ENCODE measurements at places on chromosomes 16 and 17. TPM values are rescaled to one million over a fixed set of nuclear protein-coding genes. Genes with fewer than 3 reads are reported as not detected.
A peak's percentile ranks its signal among the peaks of the same experiment; 100 is the strongest.

DNA sequence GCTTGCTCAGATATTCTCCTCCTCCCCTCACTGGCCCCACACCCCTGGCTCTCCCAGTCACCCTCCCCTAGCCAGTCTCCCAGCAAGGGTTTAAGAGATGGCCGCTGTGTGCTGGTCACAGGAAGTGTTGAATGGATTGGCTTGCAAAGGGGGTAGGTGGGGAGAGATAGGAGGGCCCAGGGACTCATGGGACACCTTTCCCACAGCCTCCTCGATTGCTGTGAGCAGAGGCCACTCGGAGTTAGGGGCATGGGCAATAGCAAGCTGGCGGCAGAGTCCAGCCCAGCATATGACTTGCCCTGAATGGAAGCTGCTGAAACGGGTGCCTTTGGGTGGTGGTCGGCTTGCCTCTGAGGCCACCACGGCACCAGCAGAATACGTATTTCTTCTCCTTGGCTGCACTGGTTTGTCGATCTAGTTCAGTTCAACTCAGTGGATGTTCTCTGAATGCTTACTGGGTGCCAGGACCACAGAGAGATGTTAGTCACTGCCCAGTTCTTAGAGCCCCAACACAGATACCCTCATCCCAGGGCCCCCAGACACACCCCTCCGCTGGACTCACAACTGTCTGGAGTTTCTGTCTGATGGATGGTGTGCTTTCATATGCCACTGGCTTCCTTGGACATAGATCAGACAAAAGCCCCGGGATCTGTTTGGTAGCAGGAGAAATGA is 6.0 kb downstream of the WFIKKN2 start:
- H3K4me1 ChIP-seq, result peaks cover 22% of the 10 kb centered on the region
- no peak overlapping the region for H3K27ac ChIP-seq
- H3K4me3 ChIP-seq, result no peak overlapping the region
- H3K36me3 ChIP-seq, result no peaks in the 10 kb centered on the region
- no peaks in the 10 kb centered on the region for H3K27me3 ChIP-seq

DNA sequence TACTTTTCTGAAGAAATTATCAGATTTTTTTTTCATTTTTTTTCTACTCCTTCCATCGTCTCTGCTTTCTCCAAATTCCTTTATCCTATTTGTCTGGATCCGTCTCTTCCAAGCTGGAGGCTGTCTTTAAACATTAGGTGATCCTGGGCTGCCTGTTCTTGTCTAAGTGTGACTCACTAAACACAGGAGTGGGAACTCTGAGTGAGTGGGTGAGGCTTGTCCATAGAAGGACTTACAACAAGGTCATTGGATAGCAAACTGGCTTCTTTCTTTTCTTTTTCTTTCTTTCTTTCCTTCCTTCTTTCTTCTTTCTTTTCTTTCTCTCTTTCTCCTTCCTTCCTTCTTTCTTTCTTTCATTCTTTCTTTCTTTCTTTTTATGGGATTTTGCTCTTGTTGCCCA is 18.2 kb downstream of the ALOX15 start:
- peaks cover 4% of the 10 kb centered on the region for H3K4me1 ChIP-seq
- DNase-seq, result no peak
- H3K4me3 ChIP-seq, result no peak overlapping the region
- H3K27me3 ChIP-seq, result no peaks in the 10 kb centered on the region
- H3K27ac ChIP-seq, result no peak overlapping the region

MARVELD3 gene
- 20.9 TPM for total RNA-seq

SHPK gene
- 19.6 TPM for total RNA-seq

DNA sequence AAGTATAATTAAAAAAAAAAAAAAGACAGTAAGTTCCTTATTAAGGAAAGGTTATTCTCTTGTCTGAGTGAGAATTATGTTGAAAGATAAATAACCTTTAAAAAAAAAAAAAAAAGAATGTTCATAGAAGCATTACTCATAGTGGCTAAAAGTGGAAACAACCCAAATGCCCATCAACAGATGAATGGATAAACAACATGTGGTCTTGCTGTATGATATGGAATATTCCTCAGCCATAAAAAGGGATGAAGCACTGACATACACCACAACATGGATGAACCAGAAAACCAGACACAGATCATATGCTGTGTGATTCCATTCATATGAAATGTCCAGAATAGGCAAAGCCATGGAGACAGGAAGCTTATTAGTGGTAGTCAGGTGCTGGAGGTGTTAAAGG is 9.2 kb upstream of the CCNF start:
- no peak overlapping the region for H3K4me3 ChIP-seq
- DNase-seq, result no peak
- no peak overlapping the region for H3K27ac ChIP-seq
- H3K4me1 ChIP-seq, result peaks cover 7% of the 10 kb centered on the region
- H3K27me3 ChIP-seq, result no peaks in the 10 kb centered on the region

GRCh38 chr16:86707171-86707570 is 128.8 kb downstream of the FOXL1 start:
- H3K4me1 ChIP-seq, result no peaks in the 10 kb centered on the region
- no peak overlapping the region for H3K4me3 ChIP-seq
- H3K27ac ChIP-seq, result no peak overlapping the region
- no peaks in the 10 kb centered on the region for H3K36me3 ChIP-seq
- no peak for DNase-seq
- 0 out of 2 replicates have a peak, but pooled peaks cover 7% of the 10 kb centered on the region for H3K27me3 ChIP-seq

- H3K36me3 ChIP-seq, result no peaks in the 10 kb centered on the region
- peaks cover 9% of the 10 kb centered on the region for H3K4me1 ChIP-seq
- peak; percentile 73 for DNase-seq
- H3K4me3 ChIP-seq, result no peak overlapping the region
- 0 out of 2 replicates have a peak overlapping the region, but pooled peaks have one; percentile 19 for H3K27ac ChIP-seq
These were observed 12.6 kb upstream of the RNF222 start for GRCh38 chr17:8409966-8410882.

PRSS8 gene
- 42.6 TPM for total RNA-seq

CCDC154 gene
- 1.7 TPM for total RNA-seq

C16orf96 gene
- total RNA-seq, result 0.10 TPM

DNA sequence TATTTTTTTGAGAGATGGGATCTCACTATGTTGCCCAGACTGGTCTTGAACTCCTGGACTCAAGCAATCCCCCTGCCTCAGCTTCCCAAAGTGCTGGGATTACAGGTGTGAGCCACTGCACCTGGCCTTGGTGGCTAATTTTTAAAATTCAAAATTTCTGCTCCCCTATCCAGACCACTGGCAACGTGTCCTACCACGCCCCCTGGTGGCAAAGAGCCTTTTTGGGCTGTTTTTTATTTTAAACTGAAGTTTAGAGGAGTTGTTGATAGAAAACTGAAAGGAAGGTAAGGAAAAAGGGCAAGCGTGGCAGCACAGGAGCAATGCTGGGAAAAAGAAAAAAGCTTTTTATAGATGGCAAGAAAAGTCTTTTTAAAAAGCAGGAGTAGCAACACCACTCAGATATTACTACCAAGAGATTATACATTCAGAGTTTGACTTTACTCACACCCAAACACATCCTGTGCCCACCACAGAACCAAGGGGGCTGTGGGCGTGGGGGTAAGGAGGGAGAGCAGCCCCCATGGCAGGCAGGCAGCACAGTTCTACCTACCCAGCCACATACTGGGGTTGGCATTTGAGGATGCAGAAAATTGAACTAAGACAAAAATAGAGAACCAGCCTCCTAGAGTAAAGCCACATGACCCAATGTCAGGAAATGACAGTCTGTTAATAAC is 4.2 kb upstream of the MXRA7 start:
- peaks cover 54% of the 10 kb centered on the region for H3K36me3 ChIP-seq
- H3K4me3 ChIP-seq, result no peak overlapping the region
- DNase-seq, result no peak
- 0 out of 2 replicates have a peak overlapping the region, but pooled peaks have one; percentile 0 for H3K27ac ChIP-seq
- H3K27me3 ChIP-seq, result no peaks in the 10 kb centered on the region

- H3K27ac ChIP-seq, result no peak overlapping the region
- H3K4me3 ChIP-seq, result no peak overlapping the region
- no peaks in the 10 kb centered on the region for H3K36me3 ChIP-seq
These were observed 153.7 kb downstream of the CYB561 start for GRCh38 chr17:63292421-63292820.

DNA sequence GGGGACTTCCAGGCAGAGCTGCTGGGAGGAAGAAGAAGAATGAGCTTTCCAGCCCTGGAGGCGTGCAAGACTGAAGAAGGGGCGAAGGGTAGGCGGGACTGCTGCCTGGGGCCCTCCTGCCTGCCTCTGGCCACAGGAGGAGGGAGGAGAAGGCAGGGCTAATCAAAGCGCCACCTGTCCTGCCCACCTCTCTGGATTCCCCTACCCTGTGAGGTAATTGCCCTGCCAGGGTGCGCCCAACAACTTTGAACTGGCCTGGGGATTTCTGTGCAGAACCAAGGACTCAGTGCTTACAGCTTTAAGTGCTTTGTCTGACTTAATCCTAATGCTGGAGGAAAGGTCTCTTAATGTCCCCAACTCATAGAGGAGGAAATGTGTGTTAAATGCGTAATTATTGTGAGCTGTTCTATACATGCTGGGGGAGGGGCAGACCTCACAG is at the start of gene NOXO1:
Gene NOXO1 (minus strand): TSS at position 72 of the 439 bp plus-strand sequence. CDS start 290 bp downstream, outside the sequence.
- H3K27me3 ChIP-seq, result no peaks in the 10 kb centered on the region
- peaks cover 49% of the 10 kb centered on the region for H3K4me1 ChIP-seq
- no peak for DNase-seq
- H3K4me3 ChIP-seq, result peak within 1 kb of the TSS; percentile 65
- peaks cover 22% of the 10 kb centered on the region for H3K36me3 ChIP-seq

DNA sequence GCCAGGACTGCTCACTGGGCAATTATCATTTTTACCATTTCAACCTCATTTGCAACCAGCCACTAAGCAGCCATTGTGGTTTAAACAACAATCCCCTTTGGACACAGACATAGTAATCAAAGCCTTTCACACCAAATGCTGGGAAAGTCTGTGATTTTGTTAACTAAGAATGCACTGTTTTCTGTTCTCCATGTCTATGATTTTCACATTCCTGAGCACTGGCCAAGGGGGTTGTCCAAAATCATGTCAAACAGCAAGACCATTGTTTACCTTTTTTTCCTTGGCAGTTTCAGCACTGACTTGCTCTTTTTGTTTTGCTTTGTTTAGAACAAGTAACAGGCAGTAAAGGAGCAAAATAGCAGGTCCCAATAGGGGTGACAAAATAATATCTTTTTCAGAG is 106.3 kb upstream of the SIAH1 start:
- DNase-seq, result no peak
- peaks cover 4% of the 10 kb centered on the region for H3K27me3 ChIP-seq
- H3K4me1 ChIP-seq, result no peaks in the 10 kb centered on the region
- no peak overlapping the region for H3K27ac ChIP-seq
- H3K36me3 ChIP-seq, result no peaks in the 10 kb centered on the region

DNA sequence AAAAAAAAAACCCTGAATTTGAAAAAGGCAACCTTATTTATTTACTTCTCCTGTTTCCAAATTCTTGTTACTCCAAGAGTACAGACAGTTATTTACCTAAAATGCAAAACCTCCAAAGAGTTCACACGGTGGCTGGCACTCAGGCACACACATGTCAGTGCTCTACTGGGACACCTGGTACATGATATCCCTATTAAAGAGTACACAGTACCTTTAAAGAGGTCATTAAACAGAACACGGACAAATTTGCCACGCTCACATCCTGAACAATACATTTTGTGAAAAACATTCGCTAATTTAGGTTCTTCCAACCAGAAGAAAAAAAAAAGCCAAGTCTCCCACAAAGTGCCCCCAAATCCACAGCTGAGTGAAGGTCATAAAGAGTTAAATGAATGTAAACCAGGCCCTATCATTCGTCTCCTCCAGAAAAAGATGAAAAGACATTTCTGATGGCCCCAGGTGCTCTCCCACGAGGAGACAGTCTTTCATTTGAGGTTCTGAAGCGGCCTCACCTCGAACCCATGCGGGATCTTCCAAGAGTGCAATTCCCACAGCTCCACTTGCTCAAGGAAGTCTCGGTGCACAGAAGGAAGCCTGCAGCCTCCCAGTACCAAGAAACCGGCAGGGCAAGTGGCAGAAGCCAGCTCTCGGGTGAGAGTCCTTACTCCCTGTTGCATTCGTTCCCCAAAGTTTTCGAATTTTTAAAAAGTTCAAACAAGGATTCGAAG is 993 bp downstream of the ERN1 start:
- no peak for DNase-seq
- peaks cover 11% of the 10 kb centered on the region for H3K4me1 ChIP-seq
- peak overlapping the region; percentile 74 for H3K27ac ChIP-seq

RNU2-1 gene
- 5,800 TPM for total RNA-seq

DNA sequence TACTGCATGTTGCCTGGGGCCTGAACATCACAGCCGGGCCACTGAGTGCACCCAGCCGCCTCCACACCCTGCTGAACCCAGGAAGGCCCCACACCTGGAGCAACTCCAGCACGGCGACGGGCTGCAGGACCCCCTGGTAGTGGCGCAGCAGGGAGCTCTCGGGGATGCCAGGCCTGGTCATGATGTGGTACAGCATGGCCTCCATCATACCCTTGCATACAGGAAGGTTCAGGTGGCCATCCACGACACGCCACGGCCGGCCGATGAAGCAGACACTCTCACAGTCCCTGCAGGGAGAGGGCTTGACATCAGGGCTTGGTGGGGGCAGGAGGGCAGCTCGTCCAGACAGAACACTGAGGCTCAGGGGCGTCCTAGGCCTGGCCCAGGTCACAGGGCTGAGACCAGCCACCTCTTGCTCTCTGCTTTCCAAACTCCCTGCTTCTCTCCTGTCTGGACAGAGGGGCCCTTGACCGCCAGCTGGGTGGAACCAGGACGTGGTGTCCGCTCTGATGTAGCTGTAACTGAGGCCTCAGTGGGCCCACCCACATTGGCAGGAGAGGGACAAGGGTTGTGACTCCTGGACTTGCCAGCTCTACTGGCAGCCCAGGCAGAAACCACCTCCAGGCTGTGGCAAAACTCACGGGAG is 60.3 kb downstream of the IL21R start:
- no peak overlapping the region for H3K4me3 ChIP-seq
- no peak overlapping the region for H3K27ac ChIP-seq
- no peaks in the 10 kb centered on the region for H3K4me1 ChIP-seq
- peaks cover 14% of the 10 kb centered on the region for H3K36me3 ChIP-seq
- DNase-seq, result no peak
- H3K27me3 ChIP-seq, result no peaks in the 10 kb centered on the region

Data from HCT116 (cell line).